Stimulated activated CD4-positive, alpha-beta T cell treated with anti-CD3 and anti-CD28 coated beads, Interleukin-4, amount 100 ng/mL, for 24 hours (primary cell): ENCODE measurements at places on chromosomes 1 and 21.

DNA sequence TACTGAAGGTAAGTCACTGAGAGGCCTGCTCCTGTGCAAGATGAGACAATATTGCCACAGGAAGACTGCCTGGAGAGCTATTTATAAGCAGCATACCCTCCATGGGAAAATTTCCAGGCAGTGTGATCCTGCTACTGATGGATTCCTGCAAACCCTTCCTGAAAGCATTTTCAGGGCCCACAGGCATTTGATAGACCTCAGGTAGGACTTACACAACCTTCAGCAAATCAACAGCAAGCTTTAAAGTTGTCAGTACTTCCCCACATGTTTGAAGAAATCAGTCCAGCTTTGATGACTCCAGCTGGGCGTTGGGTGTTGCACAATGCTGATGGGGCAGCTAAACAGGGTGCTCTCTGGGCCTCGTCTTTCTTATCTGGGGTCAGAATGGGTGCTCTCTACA lies 108.8 kb downstream of the PLXNA2 start:
- no peak for DNase-seq

- no peak for DNase-seq
These were observed 32.1 kb upstream of the HSPA13 start for GRCh38 chr21:14414932-14415508.

- DNase-seq = no peak
These were observed 149.3 kb downstream of the ADGRL2 start for GRCh38 chr1:81950037-81950436.

DNA sequence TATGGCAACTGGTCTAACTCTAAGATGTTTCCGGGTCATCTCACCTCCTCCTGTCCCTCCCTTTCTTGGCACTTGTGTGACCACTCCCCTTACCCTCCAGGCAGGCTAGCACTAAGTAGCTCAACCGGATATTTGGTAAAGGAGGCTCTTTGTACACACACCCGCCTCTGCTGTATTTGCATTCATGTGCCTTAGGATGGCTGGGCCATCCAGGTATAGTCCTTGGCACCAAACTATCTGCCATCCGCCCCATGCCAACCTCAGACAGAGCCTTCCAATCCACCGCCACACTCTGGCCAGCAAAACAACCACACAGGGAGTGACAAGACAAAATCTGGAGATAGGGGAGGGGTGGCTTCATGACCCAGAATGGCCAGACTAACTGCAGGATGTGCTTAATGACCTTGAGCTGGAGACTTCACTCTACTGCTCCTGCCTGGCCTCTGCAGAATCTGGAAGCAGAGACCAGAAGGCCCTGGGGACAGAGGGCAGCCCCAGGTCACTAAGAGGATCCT lies 59.5 kb downstream of the CDK18 start:
- no peak for DNase-seq

- DNase-seq = no peak
These were observed 149.3 kb upstream of the EDN2 start for GRCh38 chr1:41633764-41634163.

DNA sequence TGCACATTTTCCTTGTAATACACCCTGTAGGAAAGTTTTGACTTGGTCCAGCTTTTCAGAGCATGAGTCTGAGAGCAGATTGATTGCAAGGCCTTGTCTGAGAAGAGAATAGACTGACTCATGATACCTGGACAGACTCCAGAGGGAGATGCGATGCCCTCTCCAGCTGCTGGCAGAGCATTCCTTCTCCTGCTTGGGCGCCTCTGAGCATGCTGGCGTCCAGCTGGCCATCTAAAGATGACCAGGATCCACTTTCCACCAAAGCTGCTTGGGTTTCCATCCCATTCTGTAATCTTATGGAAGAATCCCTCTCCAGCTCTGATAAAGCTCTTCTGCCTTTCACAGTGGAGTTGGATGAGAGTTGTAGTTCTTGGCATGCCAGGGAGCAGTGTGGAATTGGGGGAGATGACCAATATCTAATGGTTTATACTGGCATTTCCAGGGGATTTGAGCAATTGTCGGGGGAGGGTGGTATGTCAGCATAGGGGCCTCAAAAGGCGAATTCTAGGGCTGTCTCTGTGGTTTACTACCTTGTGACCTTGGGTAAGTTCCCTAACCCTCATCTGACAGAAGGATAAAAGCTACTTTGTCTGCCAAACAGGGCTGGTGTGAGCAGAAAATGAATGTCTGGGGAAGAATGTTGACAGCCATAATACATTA lies 19.5 kb downstream of the SZRD1 start:
- no peak for DNase-seq

GRCh38 chr1:220300442-220301121 lies 28.3 kb upstream of the RAB3GAP2 start:
- DNase-seq = no peak

DNA sequence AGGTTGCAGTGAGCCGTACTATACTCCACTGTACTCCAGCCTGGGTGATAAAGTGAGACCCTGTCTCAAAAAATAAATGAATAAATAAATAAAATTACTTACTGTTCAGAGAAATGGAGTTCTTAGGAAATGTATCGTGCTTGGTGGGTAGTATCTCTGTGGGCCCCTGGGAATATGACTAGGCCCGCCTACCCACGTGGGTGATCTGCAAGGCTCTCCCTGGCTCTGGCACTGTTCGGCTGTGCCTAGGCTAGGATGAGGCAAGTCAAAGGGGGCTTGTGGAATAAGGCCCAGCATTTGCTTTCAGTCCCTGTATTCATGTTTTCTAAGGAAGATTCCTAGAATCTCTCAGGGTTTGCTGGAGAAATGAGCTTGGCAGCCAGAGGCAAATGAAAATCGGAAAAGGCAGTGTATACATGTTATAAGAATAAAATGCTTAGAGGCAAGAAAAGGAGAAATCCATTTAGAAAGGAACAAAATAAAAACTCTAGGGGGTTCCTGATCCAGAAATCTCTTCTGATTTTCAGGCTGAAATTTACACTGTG lies 4.5 kb upstream of the CSRP1 start:
- no peak for DNase-seq

DNA sequence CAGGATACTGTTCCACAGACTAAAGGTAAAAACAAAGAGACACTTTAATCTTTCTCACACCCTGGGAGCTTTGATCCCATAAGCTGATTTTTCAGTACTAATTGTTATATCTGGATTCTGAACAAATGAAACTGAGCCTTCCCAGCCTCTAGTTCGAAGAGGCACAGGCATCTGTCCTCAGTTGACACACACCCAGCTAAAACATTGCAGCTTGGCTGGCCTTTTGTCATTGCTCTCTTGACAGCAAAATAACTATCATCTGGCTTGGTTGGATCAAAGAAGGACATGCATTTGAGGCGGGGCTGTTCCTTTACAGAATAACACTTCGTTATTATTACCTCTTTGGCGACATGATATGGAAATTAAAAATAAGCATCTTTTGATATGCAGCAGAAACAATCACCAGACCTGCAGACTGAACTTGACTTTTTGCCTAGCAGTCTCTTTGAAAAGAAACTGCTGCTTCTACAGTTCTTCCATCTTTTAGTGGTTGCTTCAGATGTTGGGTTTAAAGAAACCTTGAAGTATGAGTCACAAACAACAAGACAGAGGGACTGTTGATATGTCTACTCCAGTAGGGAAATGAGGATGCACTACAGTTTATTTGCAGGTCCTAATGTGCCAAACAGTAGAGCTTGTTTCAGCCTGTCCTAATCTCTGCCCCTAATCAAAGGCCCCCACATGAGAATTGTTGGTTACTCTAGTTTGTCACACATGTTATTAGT lies 166.5 kb downstream of the TPR start:
- DNase-seq = no peak

DNA sequence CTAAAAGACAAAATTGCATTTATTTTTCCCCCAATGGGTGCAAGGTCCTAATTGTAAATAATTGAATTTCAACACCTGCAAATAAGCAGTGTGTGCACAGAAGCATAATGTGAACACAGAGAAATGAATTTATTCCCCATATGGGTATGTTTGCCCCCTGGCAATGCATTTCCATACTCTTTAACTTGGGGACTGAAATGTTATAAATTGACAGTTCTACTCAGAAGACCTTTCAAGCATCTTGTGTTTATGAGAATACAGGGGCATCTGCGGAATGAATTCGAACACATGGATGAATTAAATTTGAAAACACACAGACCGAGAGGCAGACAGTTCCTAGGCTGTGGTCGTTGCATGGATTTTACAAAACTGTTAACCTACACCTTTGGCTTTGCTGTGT lies 3.5 kb downstream of the PBX1 start:
- DNase-seq = no peak

GRCh38 chr1:11722538-11722937 lies 13.4 kb upstream of the AGTRAP start:
- DNase-seq = no peak

- no peak for DNase-seq
These were observed 105.4 kb upstream of the C1orf174 start for GRCh38 chr1:4005431-4005830.

GRCh38 chr1:194476872-194477271 lies 1290.5 kb upstream of the B3GALT2 start:
- DNase-seq = no peak

- peak; percentile 76 for DNase-seq
These were observed 56.1 kb downstream of the HIVEP3 start for GRCh38 chr1:41862384-41863221.

DNA sequence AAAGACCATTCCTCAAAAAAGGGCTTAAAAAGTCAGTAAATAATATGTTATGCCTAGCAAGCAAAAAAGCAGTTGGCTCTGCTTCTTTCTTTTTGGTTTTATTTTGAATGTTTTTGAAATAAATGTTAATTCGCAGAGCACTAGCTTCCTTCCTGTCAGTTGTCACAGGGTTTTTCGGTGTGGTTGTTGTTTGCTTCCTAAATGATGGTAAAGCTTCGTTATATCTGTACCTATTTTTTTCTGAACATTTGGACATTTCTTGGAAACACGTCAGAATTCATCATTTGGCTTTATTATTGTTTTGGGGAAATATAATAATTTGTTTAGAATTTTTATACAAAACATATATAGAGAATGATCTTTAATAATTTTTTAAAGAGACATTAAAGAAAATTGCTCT lies 351.9 kb upstream of the SGIP1 start:
- no peak for DNase-seq

DNA sequence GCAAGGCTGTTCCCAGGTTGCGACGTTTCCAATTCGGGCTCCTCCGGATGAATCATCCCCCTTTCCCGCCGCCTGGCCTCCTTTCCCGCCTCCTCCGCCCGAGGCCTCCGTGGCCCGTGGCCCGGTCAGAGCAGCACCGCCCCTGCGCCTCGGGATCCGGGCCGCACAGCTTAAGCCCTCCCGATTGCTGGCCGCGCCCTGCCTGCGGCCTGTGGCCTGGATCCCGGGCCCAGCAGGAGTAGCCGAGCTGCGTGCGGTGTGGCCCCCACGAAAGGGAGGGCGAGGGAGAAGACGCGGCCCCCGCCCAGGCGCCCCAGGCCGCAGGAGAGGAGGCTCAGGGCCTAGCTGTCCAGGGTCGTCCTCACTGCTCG lies 1.0 kb downstream of the TMEM200B start:
- DNase-seq = no peak

DNA sequence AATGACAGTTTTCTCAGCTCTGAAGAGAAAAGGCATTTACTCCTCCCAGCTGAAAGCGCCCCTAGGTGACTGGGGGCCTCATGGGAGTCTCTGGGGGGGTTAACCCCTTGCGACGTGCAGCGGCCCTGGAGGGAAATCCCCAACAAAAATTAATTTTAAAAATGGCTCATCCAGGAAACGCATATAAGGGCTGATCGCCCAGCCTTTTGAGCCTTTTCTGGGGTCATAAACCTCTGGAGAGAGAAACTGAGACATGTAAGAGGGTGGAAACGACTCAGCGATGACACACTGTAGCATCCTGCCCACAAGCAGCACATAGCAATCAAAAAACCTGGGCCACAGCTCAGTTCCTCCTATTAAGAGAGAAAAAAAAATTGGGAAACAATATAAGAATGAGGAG lies 20.4 kb upstream of the HPDL start:
- peak; percentile 59 for DNase-seq

- peak; percentile 67 for DNase-seq
These were observed 3.9 kb upstream of the CDC42 start for GRCh38 chr1:22048351-22049192.

GRCh38 chr1:234240680-234241079 lies 132.6 kb upstream of the COA6 start:
- DNase-seq = no peak

DNA sequence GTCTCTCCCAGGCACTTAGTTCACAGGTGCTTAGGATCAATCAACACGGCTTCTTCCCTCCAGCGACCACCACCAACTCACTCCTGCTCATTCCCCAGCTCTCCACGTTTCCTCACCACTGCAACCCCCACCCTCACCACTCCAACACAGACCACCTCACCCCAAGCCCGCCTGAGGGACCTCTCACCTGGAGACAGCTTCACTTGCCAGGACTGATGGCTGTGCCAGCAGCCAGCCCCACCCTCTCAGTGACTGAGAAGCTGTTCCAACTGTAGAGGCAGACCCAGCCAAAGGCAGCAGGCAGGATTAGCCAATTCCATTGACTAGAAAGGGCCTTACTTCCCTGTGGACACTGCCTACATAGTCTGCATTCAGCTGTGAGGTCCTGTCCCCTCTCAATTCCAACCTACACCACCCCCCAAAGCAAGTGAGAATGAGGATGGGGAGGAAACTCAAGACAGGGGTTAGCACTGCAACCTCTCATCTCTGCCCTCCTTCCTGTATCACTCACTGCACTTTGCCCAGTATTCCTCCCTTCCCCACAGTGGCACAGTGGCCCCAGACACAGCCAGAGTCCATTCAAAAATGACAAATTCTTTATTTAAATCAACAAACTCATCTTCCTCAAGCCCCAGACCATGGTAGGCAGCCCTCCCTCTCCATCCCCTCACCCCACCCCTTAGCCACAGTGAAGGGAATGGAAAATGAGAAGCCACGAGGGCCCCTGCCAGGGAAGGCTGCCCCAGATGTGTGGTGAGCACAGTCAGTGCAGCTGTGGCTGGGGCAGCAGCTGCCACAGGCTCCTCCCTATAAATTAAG lies 7.6 kb downstream of the TAGLN2 start:
- DNase-seq = no peak

- DNase-seq = no peak
These were observed 85.2 kb upstream of the VAV3 start for GRCh38 chr1:108050158-108050557.
